ENCODE measurements at places on chromosomes 3 and 15.

DNA sequence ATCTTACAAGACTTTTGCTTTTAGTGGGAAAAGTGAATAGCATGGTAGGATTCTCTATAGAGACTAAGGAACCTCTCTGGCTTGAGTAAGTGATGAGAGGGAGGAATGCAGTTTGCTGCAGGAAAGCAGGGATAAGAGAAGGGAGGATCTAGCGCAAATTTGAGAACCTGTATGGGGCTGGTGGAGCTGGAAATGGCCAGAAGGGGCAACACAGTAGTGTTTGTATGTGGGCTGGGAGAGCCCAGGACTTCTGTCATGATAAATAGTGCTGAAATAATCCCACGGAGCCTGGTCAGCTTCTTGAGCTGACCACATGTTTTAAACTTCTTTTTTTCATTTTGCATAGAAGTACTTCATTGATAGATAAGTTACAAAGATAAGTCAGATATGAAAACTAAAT is 11.2 kb upstream of the SHC4 start:
- no peak for DNase-seq

DNA sequence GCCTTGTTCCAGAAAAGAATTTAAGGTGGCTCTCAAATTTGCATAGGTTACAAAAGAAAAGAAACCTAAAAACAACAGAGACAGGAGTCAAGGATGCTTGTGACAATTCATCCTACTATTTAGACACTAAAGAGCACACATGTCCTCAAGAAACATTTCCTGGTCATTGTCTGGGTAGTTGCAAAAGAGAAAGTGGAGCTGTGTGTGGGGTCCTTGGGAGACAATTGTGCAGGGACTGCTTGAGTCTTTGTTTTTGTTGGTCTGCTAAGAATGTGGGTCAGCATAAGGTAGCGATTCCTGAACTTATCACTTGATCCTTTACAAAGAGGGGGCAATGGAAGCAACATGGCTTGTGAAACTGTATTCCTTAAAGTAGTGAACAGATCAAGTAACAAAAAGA is 185.3 kb downstream of the KCNAB1 start:
- DNase-seq = no peak

- no peak for DNase-seq
Observed at GRCh38 chr3:135141160-135141559, 346.1 kb downstream of the EPHB1 start.

- no peak for DNase-seq
Observed at GRCh38 chr3:192843119-192843518, 74.5 kb downstream of the MB21D2 start.

DNA sequence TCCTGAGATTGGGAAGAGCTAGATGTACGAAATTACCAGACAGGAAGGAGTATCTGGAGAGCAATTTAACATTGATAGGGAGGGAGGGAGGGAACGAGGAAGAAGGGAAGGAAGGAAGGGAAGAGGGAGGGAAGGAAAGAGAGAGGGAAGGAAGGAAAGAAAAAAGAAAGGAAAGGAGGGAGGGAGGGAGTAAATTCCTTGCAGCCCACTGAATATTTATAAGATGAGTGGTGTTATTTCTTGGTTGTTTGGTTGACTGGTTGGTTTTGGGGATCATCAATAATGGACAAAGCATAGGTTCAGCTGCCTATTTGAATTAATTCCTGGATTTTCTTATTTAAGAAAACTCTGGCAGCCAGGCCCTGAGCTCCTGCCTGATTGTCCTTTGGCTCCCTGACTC is 15.5 kb upstream of the TSEN2 start:
- no peak for DNase-seq

DNA sequence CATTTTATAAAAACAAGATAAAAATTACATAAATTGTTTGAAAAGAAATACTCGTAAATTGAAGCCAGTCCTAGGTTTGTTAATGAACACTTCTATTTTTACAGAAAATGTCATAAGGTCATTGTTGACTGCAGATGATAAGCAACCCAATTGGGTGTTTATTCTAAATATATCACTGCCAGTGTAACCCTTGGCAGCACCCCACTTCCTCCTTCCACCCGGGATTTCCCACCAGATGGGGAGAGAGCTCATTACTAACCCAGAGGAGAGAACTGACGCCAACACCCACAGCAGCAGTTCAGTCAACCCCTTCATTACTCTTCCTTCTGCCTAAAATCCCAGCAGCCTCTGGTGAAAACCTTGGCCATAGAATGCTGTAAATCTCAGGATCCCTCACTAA is 307.6 kb downstream of the GAP43 start:
- no peak for DNase-seq

DNA sequence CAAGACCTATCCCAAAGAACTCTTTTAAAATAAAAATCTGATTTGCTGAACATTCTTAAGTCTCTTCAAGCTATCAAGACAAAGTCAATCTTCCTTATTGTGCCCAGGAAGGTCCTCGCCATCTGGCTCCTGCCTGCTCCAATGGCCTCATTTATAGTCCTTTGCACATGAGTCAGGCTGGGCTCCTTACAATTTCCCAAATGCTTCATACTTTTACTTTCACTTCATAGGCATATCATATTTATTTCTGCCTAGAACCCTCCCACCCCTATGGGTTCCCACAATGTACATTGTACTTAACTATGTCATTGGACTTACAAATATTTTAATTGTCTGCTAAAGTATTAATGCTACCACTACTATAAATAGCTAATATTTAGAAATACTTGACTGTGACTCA is 9.1 kb downstream of the THRB start:
- DNase-seq = no peak

- DNase-seq = no peak
Observed at GRCh38 chr3:191356631-191357439, 26.5 kb upstream of the UTS2B start.

GRCh38 chr15:63818629-63819028 is 15.1 kb downstream of the HERC1 start:
- DNase-seq = no peak

DNA sequence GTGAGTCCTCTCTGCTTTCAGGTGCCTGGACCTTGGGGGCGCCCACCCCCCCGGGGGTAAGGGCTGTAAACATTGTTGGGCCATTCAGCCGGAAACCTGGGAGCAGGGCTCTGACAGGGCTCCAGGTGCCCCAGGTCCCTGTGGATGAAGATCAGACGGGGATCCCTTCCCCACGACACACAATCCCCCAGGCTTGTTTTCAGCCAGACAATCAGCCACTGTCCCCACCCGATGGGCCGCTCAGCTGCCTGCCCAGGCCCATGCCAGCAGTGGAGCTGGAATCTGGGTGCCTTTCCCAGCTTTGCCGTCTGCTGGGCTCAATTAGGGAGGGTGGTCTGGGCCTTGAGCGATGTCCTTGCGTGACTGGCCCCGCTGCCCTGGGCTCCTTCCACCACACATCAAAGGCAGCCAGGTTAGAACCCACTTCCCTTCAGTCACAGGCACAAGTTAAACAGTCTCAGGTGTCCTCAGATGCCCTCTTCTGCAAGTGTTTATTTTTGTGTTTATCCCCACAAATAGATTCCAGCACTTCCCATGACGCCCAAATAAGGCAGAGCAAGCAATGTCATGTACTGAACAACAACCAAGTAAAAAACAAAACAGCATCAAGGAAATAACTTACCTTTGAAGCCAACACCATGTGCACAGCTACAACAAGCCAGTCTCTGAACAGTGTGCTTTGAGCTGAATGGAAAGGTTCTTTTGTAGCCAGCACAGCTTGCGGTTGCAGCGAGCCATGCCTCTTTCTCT is 77.0 kb upstream of the ALDH1A3 start:
- no peak for DNase-seq

GRCh38 chr3:106534206-106534605 is 665.4 kb upstream of the CBLB start:
- DNase-seq = no peak

DNA sequence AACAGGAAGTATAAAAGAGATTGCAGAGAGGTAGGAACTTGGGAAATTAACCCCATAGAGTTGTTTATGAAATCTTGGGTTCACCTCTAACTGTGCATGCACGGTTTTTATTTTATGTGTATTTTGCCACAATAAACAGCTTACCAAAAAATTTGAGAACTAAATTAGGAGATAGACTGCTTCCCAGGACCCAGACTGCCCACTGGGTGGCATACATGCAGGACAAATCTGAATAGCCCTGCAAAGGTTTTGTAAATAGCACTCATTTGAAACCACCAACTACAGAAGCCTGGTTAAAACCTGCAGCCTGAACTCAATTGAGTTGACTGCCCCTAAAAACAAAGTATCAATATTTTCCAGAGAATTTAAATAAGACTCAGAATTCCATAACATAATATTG is 96.4 kb upstream of the SLCO2A1 start:
- DNase-seq = no peak

GRCh38 chr3:180295811-180296210 is 259.1 kb upstream of the PEX5L start:
- no peak for DNase-seq

- no peak for DNase-seq
Observed at GRCh38 chr3:54857343-54857742, 70.5 kb downstream of the LRTM1 start.
